EL (cell line): ENCODE measurements at places on chromosomes 12 and 14.

GRCh38 chr12:59843260-59843843 is 247.5 kb downstream of the SLC16A7 start:
- no peak for DNase-seq

DNA sequence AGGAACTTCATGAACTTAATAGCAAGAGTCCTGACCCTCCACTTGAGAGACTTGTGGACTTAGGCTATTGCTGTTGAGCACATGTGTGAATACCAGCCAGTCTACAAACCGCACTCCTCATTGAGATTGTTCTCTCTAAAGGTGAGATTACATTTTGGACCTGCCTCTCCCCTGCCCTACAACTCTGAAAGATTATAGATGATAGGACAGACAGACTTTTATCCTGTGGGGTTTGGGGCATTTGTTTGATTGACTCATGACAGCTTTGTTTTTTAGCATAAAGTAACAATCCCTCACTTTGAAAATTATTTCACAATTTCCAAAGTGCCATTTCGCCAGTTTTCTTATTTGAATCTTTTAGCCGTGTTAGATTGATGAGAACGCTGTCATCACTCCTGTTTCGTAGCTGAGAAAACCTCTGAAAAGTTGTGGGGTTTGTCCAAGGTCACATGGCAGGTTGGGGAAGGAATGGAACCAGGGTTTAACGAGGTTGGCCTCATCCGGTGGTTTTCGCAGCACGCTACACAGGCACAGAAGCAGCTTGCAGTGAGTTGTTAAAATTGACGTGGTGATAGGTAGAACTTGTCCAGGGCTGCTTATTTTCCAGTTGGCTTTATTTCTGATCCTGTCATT is 836 bp downstream of the EVL start:
- DNase-seq: no peak

- DNase-seq: peak; percentile 44
These were observed 1.9 kb downstream of the TOGARAM1 start for GRCh38 chr14:44963775-44964380.

- DNase-seq: no peak
These were observed 63.6 kb upstream of the RESF1 start for GRCh38 chr12:31895449-31896150.

DNA sequence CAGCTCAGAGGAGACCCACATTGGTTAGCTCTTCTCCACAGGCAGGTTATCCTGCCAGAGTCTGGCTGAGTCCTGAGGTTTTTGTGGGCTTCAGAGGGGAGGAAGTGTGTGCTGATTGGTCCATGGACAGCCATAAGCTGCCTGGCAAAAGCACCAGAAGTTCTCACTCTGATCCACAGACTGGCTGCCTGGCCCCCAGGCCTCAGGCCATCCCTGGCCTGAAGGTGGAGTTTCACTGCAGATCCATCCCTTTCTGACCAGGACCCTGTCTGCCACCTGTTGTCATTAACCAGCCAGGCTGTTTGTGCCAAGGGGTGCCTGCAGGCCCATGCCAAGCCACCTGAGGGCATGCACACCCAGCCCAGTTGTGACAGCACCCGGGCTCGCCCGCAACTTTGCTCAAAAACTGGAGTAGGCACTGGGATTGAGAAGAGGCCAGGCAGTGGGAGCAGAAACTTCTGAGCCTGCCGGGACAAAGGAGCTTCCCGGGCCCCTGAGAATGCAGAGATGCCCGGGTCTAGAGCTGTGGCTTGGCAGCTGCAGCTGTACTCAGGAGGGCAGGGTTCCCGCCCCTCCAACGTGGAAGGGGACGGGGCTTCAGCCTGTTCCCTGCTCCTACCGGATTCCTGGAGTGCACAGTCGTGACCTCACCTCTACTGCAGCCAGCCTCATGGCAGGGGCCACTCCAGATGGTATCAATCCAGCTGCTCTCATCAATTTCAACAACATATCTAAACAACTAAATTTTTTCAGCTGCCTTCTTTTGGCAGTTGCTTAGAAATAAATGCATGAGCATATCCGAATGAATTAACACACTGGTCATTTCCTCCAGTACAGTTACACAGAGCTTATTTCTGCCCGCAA is 1277.3 kb downstream of the SLC16A7 start:
- no peak for DNase-seq

DNA sequence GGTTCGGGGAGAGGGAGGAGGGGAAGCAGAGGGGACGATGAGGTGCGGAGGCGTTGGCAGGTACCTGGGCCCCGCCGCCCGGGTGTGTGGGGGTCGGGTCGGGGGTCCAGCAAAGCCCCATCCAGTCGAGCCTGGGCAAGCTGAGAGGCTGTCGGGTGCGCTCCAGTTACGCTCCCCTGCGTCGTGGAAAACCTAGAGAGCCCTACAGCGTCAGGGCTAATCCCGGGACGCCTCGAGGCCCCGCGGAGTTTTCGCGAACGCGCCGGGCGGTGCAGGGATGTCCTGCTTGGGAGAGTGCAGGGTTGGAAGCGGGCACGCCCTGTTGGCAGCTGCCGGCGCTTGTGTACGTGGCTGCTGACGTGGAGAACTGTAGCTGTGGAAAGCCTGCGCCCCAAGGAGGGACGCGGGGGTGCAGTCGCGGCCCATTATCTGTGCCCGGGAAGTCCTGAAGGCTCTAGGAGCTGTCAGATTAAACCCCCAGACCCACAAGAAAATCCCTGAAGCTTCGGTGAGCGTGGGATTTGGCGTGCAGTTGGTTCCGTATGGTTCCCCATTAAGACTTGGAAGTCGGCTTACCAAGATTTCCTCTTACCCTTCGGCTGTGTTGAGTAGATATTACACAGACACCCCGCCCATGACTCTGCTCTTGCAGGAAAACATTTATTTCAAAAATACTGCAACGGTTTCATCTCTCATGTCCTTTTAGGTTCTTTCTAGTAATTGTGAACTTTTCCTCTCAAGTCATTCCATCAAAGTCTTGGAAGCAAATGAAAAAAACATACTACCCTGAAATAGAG is 11.3 kb upstream of the SLC38A2 start:
- peak; percentile 92 for DNase-seq

DNA sequence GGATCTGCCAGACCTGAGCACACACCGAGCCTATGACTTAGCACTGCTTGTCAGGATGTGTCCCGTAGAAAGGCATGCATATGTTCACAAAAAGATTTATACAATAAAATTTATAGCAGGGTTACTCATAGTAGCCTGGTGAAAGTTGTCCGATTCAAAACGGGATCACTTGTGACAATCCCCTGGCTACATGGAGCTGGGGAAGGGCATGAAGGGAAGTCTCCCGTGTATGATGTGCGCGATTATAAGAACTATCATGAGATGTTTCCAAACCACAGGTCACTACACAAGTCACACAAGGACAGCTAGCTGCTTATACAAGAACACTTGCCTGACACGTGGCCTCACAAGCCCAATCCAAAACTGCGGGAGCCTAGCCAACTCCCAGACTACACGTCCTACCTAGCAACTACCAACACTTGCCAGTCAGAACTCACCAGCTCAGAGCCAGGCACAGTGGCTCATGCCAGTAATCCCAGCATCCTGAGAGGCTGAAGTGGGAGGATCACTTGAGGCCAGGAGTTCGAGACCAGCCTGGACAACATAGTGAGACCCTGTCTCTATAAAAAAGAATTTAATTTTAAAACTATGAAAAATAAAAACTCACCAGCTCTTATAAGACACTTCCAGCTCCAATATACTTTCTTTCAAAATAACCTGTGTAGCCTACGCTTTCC is 7.5 kb upstream of the CDCA4 start:
- DNase-seq: peak; percentile 40

- DNase-seq: no peak
These were observed 325.1 kb downstream of the ALG10 start for GRCh38 chr12:34347367-34347766.

GRCh38 chr12:128476266-128476665 is 209.3 kb downstream of the TMEM132C start:
- DNase-seq: no peak
